ENCODE measurements at places on chromosomes 2 and 18.

DNA sequence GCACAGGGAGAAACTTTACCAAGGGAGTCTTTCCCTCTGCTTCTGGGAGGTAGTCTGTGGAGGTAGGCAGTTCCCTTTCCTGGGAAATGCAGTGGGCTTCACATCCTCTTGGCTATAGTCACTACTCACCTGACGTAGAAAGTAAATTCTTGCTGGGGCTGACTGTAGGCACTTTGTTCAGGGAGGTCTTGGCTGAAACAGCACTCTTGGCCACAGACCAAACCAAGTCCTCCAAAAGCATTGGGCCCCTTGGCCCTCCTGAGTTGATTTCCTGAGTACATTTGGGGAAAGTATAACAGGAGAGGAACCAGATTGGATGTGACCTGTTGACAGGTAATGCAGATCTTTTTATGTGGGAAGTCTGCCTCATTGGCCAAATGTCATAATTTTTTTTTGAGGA lies 108.9 kb downstream of the MGAT5 start:
- DNase-seq = no peak

DNA sequence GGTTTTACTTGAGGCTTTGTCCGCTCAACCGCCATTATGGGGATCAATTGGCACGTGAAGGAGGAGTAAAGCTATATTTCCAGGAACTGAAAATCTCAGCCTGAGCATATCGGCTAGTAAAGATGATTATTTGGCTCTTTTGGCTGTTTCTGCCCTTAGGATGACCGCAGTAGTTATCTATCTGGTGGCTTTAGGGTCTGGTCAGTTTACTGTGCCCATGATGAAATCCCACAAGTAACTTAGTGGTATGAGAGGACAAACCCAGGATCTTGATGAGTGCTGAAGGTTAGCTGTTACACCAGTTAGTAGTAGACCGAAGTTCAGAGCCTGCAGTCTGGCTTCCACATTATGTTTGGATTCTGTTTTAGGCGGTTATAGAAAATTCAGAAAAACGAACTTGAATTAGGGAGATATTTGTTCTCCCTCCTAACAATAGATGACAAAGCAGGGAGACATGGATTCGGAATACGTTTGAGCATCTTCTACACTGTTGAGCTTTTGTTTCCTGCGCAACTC lies 1.2 kb downstream of the MAT2A start:
- DNase-seq = no peak

GRCh38 chr18:56003009-56003719 lies 415.2 kb upstream of the TCF4 start:
- DNase-seq = no peak

- no peak for DNase-seq
These were observed 471 bp upstream of the C2orf42 start for GRCh38 chr2:70191244-70191735.

DNA sequence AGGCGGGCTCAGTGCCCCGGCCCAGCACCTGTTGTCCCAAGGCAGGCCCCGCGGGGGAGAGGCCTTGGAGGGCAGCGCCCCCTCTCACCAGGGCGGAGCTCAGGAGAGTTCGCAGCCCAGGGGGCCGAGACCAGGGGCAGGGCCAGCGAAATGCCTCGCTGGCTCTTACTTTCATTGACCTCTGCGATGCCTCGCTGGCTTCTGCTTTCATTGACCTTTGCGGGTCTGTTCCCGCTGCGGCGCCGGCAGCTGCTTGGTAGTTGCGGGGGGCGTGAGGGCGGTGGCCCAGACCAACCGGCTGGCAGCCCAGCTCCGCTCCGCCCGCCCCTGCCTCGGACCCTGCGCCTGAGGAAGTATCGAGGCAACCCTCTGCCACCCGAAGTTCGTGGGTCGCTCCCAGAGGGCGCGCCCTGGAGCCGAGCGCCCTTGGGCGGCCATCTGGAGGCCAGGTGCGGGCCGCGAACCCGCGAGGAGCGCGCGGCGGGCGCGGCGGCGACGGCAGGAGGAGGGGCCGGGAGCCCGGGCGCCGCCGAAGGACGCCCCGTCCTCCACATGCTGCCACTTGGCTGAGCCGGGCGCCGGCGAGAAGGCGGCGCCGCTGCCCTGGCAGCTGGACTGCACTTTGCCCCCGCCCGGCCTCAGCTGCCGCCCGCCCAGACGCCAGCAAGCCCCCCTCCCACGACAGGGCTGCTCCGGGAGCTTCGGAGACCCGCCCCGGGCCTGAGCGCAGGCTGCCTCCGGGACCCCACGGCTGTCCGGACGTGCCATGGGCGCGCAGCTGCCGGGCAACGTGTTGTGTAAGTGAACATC lies 118.0 kb upstream of the MSTN start:
- no peak for DNase-seq

- DNase-seq = no peak
These were observed 98.0 kb upstream of the EFEMP1 start for GRCh38 chr2:56021579-56021978.

DNA sequence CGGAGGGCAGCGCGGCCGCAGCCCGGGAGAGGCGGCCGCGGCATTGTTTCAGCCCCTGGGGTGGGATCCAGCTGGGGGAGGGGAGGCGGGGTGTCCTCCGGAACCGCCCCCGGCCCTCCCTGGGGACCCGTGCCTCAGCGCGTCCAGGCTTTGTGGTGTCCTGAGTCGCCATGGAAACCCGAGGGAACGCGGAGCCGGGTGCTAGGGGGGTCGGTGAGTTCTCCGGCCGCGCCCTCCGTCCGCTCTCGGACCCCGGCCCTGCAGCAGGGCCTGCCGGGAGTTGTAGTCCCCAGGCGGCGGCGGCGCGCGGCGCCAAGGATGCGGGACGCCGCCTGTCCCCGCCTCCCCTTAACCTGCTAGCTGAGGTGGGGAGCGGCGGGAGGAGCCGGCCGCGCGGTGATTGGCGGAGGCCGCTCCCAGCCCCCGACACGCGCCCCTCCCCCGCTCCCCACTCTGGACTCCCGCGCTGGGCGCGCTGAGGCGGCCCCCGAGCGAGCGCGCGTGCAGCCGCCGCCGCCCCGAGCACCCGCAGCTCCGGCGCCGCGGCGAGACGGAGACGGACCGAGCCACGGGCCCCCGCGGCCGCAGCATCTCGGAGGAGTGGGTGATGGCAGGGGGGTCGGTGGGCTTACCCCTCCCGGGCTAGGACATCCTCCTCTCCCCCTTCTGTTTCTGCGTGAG lies at the start of gene DPYSL5:
Gene DPYSL5 (plus strand): TSS at position 478 of the 681 bp plus-strand sequence. CDS start 50,368 bp downstream, outside the sequence.
- no peak for DNase-seq

DNA sequence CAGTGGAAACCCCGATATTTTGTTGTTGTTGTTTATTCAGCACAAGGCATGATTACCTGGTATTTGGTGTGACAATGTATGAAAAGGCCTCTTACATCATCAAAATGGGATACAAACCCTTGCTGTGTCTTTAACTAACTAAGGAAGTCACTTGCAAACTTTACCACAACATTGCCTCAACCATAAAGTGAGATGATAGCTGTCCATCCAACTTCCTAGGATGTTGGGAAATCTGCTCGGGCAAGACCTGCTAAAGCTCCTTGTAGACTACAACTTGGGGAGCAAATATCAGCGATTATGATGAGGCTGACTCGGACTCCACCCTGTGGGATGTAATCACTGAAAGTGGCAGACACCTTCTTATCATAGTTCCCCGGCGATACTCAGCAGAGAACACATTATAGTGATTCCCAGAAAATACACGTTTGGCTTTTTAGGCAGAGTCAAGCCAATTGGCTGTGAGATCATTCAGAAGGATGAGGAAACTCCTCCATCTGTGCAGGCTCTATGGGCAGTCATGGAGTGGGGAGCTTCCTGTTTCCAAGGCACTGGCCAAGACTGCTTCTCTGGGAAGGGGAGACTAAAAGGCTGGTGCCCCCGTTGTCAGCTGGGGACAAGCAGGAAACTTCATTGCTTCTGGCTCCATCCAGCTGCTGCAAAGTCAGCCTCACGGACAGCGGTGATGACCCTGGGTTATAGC lies 289.0 kb downstream of the RNF144A start:
- no peak for DNase-seq

DNA sequence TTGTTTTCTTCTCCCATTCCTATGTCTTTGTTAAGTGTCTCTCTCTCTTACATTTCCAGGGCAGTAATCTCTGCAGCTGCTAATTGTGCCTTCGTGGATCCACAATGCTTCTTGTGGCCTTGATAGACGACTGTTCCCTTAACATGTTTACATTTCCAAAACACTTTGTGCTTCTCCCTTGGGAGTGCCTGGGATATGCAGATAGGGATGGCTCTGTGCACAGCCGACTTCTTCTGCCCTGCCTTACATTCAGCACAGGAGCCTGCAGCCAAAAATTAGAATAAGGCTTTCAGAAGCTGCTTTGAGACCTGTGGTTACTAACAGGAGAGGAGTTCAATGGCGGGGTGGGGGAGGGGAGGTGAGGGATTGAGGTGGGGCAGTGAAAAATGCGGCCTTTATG lies 328.9 kb downstream of the TDRD15 start:
- no peak for DNase-seq

GRCh38 chr2:11011359-11011758 lies 99.6 kb downstream of the KCNF1 start:
- no peak for DNase-seq

DNA sequence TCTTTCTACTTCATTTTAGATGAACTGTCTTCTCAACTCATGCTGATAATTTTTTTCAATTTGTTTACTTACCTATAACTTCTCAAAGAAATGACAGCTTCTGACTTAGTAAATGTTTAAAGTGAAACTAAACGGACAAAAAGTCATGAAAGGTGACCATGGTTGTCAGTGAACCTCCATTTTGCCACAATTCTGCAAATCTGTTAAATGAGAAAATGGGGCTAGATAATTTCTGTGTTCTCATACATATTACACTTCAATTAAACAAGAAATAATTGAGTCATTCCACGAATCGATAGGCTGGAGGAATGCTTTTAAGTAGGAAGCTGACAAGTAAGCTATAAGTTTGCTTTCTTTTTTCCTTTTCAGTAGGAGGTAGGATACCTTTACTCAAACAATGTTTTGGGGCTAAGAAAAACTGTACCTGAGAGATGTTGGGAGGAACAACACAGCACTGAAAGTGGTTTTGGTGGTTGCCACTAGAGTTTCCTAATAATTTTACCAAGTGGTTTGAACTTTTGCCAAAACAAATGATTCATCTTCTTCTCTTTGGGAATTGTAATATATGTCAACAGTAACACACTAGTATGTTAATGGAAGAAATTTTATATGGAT lies 17.1 kb downstream of the DYNAP start:
- no peak for DNase-seq

DNA sequence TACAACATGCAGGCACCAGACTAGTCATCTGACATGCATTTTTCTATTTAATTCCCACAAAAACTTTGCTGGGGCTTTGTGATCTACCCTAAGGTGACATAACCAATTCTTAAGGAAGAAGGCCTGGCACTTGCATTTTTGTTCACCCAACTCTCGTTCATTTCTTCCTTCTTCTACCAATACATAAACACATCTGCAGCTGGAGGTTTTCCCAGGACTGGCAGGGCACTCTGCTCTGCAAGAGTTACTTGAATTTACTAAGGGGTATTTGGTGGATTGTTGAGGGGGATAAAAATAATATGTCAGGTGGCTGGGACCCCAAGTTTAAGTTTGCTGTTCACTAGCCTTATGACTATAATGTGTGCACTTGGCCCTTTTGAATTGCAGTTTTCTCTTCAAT lies 111.4 kb upstream of the TRIB2 start:
- DNase-seq = no peak

DNA sequence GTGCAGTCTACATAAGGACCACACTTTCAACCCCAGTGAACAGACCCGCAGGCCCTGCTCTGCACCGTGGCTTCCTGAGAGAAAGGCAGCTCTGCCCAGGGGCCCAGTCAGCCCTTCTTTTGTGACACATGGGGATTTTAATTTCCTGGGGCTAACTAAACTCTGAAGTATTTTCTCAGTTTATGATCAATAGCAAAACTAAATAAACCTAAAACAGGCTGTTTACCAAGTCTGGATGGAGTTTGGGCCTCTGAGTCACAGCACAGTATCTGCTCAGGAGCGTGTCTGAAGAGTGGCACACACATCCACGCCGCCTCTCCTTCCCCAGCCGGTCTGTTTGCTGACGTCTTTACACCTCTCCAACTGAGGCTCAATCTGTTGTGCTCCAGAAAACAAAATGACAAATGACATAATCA lies 72.3 kb downstream of the LDLRAD4 start:
- DNase-seq = no peak

DNA sequence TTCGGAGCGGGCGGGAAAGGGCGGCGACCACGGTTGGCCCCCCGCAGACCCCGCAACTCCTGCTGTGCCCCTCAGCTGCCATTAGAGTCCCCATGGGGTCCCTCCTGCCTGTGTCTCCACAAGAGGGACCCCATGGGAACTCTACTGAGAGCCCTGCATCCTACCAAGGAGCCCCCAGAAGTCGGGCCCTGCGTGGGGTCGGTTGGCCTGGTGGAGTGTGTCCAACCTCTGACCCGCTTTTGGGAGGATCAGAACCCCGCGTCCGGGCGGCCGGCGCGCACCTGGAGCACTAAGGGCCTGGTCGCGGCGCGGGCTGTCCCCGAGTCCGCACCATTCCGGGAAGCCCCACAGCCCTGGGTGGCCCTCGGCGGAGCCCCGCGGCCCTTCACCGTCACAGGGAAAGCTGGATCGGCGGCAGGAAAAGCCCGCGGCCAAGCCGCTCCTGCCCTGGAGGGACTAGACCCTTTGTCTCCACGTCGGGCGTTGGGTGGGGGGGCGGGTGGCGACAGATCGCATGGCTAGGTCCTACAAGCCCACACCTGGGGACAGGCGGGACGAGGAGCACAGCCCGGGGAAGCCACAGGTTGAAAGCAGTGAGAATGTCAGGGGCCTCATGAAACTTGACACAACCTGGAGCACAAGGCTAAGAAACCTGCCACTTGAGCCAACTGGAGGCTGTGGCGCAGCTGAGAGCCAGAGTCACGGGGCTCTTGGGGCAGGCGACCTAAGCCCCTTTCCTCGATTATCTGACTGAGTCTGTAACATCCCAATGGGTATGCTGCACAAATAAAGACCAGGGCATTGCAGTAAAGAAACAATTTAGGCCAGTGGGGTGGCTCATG lies 11.2 kb upstream of the CXXC1 start:
- DNase-seq = no peak

- no peak for DNase-seq
These were observed 535.5 kb downstream of the TNS1 start for GRCh38 chr2:217467331-217467730.

DNA sequence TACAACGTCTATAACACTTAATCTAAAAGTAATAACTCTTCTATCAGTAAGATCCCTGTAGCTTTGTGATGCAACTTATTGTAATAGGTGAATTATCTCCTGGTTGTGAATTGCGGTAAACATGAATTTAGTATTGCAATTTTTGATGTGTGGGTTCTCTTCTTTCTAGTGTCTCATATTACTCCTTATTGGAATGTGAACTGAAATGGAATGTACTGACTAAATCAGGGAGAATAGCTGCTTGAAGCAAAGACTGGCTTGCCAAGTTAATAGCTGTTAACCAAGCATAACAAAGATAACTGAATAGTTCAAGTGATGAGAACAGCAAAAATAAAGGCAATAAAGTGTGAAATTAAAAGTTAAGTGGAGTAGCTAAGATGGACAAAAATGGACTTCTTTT lies 60.5 kb upstream of the TFPI start:
- DNase-seq = no peak

- no peak for DNase-seq
These were observed 99.1 kb downstream of the GREB1L start for GRCh38 chr18:21341141-21341540.

DNA sequence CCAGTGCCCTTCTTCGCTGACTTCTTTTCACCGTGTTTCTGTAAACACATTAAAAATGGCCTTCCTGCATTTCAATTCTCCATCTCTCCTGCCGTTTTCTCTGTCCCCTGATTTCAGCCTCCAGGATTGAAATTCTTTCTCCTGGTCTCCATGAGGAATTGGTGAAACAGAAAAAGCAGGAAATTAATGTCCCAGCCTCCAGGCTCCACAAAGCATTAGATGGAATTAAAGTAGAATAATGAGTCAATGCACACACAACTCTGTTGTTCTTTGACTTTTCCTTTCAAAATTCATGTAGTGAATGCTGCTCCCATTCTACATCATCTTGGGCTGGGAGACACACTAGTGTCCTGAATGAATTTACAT lies 209.5 kb downstream of the KLHL29 start:
- no peak for DNase-seq

Data from stimulated activated CD4-positive, alpha-beta T cell treated with anti-CD3 and anti-CD28 coated beads, TNF-alpha, amount 100 ng/mL, for 1 hour (primary cell).